ENCODE measurements at places on chromosomes 6 and 20. TPM values are rescaled to one million over a fixed set of nuclear protein-coding genes. Genes with fewer than 3 reads are reported as not detected.

Gene TAGAP
- total RNA-seq = 16.2 TPM

Gene MYLK2
- total RNA-seq = 0.22 TPM

Gene SLC4A11
- total RNA-seq = 0.60 TPM

Gene BEND6
- not detected for total RNA-seq

Gene C6orf136
- 10.0 TPM for total RNA-seq

Gene PTK7
- 3.3 TPM for total RNA-seq

Gene FAM209B
- total RNA-seq = not detected

Gene SUPT3H
- total RNA-seq = 2.6 TPM

Gene KAT14
- total RNA-seq = 14.5 TPM

Gene TGM2
- total RNA-seq = 0.15 TPM

GRCh38 chr6:90484903-90485302 is 102.0 kb downstream of the MAP3K7 start:
- DNase-seq = no peak
- no peak overlapping the region for H3K27ac ChIP-seq
- H3K4me1 ChIP-seq = no peaks in the 10 kb centered on the region
- H3K36me3 ChIP-seq = no peaks in the 10 kb centered on the region

DNA sequence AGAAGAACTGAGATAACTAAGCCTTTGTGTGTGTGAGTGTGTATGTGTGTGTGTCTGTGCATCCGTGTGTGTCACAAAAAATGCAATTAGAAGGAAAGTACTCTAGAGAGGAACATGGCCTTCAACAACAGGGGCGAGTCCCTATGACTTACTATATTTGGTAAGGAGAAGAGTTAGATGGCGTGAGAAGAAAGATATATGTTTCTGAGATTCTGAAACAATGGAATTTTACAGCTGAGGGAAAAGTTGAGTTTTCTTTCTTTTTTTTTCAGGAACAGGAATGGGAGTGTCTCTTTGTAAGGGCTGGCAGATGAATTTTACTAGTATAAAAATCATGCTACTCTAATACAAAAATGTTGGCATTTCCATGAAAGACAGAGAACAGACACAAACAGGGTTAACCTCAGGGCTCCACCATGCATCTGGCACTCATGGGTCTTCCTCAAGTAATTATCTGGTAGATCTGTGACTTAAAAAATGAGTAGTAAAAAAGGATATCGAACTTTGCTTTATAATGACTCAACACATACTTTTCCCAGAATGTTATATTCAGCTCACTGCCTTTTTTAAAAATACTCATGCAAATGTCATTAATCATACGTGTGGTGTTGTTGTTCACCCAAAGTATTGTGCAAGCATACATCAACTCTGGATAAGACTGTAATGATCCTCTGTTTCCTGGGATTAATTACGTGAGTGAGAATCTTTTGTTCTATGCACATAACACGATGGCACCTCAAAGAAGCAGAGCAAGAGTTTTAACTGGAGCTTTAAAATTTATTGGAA is 12.8 kb upstream of the SASH1 start:
- H3K27ac ChIP-seq = no peak overlapping the region
- no peak overlapping the region for H3K4me3 ChIP-seq
- H3K4me1 ChIP-seq = peaks cover 4% of the 10 kb centered on the region
- H3K36me3 ChIP-seq = no peaks in the 10 kb centered on the region

DNA sequence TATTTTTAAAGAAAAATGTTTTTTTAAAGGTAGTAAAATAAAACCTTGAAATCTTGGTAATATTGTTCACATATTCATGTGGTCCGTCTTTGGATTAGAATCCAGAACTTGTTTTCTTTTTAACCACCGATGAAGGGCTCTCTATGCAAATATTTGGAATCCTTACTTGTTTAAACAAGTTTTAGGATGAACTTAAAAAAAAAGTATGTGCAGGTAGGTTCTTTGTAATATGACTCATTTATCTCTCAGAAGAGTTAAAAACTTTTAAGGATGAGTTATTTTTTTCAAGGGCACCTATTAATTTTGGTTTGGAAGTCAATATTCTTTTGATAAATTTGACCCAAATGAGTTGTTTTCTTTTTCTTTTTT is 8.9 kb downstream of the DSP start:
- no peaks in the 10 kb centered on the region for H3K36me3 ChIP-seq
- no peak for DNase-seq
- H3K4me1 ChIP-seq = no peaks in the 10 kb centered on the region
- no peak overlapping the region for H3K27ac ChIP-seq
- H3K27me3 ChIP-seq = no peaks in the 10 kb centered on the region
- H3K4me3 ChIP-seq = no peak overlapping the region

- no peaks in the 10 kb centered on the region for H3K27me3 ChIP-seq
- no peak for DNase-seq
- no peak overlapping the region for H3K4me3 ChIP-seq
- H3K36me3 ChIP-seq = no peaks in the 10 kb centered on the region
- H3K4me1 ChIP-seq = peaks cover 18% of the 10 kb centered on the region
These were observed 53.0 kb downstream of the FARS2 start for GRCh38 chr6:5314191-5314865.

- H3K27ac ChIP-seq = no peak overlapping the region
- H3K27me3 ChIP-seq = no peaks in the 10 kb centered on the region
- no peak for DNase-seq
- H3K36me3 ChIP-seq = no peaks in the 10 kb centered on the region
- H3K4me3 ChIP-seq = no peak overlapping the region
These were observed 6.0 kb downstream of the TCF21 start for GRCh38 chr6:133894795-133895358.

DNA sequence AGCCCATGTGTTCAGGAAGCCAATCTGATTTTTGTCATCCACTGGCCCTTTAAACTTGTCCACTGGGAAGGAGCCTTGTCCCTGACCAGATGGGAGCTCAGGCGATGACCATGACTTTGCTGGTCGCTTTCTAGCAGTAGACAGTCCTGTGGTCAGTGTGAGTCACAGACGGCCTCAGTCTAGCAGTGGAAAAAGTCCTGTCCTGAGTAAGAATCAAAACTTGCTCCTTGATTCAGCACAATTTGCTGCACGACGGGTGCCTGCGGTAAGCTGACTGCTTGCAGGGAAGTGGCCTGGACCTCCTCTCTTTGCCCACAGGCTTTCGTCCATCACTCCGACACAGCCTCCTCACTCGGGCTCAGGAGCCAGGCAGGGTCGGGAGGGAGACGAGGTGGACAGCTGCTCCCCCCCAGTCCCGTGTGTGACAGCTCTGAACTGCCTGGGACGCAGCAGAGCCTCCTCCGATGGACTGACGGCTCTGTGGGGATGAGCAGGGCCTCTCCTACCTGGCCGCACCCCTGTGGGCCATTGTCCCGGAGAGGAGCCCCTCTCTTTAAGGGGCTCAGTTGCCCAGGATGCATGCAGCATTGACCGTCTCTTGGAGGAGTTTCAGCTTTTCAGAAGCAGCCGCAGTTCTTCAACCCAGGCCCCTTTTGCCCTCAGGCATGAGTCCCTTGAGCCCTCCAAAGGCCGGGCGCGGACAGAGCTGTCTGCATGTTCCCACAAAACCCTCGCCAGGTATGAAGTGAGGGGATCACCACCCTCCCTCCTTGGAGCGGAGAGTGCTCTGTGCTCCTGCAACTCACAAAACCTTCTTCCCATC is 209.2 kb downstream of the ANKRD60 start:
- no peaks in the 10 kb centered on the region for H3K27me3 ChIP-seq
- peaks cover 10% of the 10 kb centered on the region for H3K4me1 ChIP-seq
- H3K27ac ChIP-seq = no peak overlapping the region
- H3K36me3 ChIP-seq = no peaks in the 10 kb centered on the region
- DNase-seq = no peak
- H3K4me3 ChIP-seq = no peak overlapping the region

DNA sequence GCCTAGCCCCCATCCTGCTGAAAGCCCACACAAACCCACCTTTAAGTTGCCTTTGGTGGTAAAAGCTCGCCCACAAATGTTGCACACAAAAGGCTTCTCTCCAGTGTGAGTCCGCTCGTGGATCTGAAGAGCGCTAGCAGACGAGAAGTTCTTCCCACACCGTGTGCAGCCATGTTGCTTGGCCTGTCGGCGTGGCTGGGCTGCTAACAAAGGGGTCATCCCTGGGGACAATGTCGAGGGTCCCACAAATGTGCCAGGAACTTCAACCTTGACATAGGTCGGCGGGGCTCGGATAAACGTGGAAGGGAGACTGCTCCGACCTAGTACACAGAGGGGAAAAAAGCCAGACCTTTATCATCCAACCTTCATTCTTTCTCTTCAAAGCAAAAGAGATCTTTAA is 13.5 kb downstream of the SALL4 start:
- H3K27ac ChIP-seq = no peak overlapping the region
- H3K36me3 ChIP-seq = no peaks in the 10 kb centered on the region
- DNase-seq = no peak
- no peaks in the 10 kb centered on the region for H3K4me1 ChIP-seq
- H3K27me3 ChIP-seq = no peaks in the 10 kb centered on the region

DNA sequence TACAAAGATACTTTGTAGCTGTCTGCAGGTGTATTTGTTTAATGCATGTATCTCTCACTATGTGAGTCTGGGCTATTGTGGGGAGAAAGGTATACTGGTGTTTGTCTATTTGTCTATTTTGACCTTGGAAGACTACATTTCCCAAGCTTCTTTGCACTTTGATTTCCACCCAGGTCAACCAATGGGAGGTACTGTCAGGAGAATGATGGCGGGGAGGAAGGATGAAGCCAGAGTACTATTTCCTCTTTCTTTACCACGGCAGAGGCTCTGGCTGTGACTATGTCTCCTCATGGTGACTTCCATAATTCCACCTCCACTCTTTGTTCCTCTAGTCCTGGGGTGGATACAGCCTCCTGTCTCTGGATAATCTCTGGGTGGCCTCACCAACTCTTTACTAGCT is 23.1 kb downstream of the LBP start:
- no peak overlapping the region for H3K27ac ChIP-seq
- H3K36me3 ChIP-seq = no peaks in the 10 kb centered on the region
- no peak overlapping the region for H3K4me3 ChIP-seq
- no peaks in the 10 kb centered on the region for H3K27me3 ChIP-seq
- H3K4me1 ChIP-seq = no peaks in the 10 kb centered on the region
- DNase-seq = peak; percentile 66

DNA sequence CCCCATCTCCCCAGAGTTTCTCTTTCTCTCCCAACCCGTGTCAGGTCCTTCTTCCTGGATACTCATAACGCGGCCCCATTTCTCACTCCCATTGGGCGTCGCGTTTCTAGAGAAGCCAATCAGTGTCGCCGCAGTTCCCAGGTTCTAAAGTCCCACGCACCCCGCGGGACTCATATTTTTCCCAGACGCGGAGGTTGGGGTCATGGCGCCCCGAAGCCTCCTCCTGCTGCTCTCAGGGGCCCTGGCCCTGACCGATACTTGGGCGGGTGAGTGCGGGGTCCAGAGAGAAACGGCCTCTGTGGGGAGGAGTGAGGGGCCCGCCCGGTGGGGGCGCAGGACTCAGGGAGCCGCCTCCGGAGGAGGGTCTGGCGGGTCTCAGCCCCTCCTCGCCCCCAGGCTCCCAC is at the start of gene HLA-F:
Gene HLA-F, plus strand, starts transcription at position 173 of the 404 bp plus-strand sequence. Its CDS starts 30 bp downstream, at position 203.
- no peak within 1 kb of the TSS for H3K27ac ChIP-seq
- H3K27me3 ChIP-seq = no peaks in the 10 kb centered on the region
- DNase-seq = peak; percentile 65
- H3K36me3 ChIP-seq = no peaks in the 10 kb centered on the region

DNA sequence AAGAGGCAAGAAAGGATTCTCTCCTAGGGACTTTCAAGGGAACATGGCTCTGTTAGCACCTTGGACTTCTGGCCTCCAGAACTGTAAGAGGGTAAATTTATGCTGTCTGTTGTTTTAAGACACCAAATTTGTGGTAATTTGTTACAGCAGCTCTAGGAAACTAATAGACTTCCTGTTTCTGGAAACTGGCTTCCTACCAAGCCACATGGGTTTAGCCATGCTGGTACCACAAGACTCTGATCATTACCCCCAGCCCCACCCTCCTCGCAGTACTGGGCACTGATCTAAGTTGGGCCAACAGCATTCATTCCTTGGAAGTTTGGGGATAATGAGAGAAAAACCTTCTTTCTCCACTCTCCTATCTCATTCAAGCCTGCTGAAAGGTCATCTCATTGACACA is 109.5 kb upstream of the SMLR1 start:
- H3K4me3 ChIP-seq = no peak overlapping the region
- H3K4me1 ChIP-seq = no peaks in the 10 kb centered on the region
- no peak overlapping the region for H3K27ac ChIP-seq
- H3K36me3 ChIP-seq = no peaks in the 10 kb centered on the region

DNA sequence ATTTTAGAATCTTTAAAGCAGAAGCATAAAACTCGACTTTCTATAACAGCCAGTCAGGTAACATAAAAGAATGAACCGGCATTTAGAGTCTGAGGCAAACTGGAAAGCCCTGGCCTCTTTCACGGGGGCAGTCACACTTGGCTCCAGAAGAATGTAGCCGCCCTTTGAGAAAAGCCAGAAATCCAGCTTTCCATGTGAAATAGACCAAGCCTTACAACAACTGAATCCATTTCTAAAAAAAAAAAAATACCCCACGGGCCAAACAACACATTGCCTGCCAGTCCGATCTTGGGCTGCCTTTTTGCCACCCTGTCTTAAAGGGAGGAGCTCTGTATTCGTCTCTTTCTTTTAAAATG is 252.9 kb upstream of the TAB2 start:
- peak; percentile 25 for DNase-seq
- peaks cover 17% of the 10 kb centered on the region for H3K4me1 ChIP-seq
- no peaks in the 10 kb centered on the region for H3K36me3 ChIP-seq
- no peak overlapping the region for H3K27ac ChIP-seq

GRCh38 chr20:57738484-57738883 is 28.7 kb upstream of the PMEPA1 start:
- DNase-seq = no peak
- H3K4me3 ChIP-seq = no peak overlapping the region
- no peaks in the 10 kb centered on the region for H3K27me3 ChIP-seq
- no peaks in the 10 kb centered on the region for H3K4me1 ChIP-seq
- no peak overlapping the region for H3K27ac ChIP-seq

- H3K4me3 ChIP-seq = no peak overlapping the region
- H3K27me3 ChIP-seq = no peaks in the 10 kb centered on the region
These were observed 93.5 kb downstream of the CEBPB start for GRCh38 chr20:50283922-50284810.

GRCh38 chr6:92114797-92115196 is 1304.6 kb downstream of the EPHA7 start:
- H3K27ac ChIP-seq = no peak overlapping the region
- no peak overlapping the region for H3K4me3 ChIP-seq

DNA sequence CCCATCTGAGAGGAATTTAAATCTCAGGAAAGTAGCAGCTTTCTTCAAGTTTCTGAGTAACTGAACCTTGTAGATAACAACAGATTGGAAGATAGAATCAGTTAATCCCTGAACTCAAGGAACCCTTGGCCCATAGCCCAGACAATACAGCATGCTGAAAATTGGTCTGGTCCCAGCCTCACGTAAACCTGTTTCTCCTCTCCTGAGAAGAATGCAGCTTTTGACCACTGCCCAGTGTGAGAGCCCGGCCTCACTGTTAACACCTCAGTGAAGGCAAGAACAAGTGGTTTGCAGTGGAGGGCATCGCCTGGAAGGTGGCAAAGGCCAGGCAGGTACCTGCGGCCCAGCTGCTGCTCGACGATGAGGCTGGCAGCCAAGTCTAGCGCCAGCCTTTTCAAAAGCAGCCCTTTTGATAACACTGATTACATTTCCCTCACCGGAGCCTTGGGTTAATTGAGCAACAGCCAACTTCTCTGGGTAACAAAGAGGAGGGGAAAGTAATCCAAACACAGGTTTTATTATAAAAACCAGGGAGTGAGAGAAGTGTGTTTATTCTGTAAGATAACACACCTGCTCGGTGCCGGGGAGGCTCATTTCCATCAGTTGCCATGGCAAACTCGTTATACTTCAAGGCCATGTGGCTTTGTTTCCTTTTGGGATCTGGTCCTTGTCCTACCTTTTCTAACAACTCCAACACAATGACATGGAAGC is 54.0 kb downstream of the TRAF3IP2 start:
- no peaks in the 10 kb centered on the region for H3K27me3 ChIP-seq
- no peak overlapping the region for H3K4me3 ChIP-seq
- no peak overlapping the region for H3K27ac ChIP-seq
- no peak for DNase-seq
- no peaks in the 10 kb centered on the region for H3K36me3 ChIP-seq
